ENCODE measurements at places on chromosomes 3 and 15.

DNA sequence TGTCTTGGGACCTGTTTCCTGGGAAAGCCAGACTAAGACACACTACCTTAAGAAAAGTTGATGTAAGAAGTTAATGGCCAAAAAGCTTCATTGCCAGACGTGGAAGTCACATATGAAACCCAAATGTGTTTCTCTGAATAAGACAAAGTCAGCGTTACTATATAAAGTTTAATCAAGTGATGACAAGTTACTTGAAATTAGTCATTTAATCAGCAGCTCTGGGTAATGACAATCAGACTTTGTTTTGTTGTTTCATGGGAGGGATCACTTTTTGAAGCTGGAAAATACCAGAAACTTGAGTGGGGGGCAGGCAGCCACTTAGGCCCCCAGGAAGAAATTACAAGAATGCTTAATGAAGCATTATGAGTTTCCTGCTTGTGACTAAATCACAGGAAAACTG, 218.6 kb downstream of the PTPRG start:
- no peak for DNase-seq

DNA sequence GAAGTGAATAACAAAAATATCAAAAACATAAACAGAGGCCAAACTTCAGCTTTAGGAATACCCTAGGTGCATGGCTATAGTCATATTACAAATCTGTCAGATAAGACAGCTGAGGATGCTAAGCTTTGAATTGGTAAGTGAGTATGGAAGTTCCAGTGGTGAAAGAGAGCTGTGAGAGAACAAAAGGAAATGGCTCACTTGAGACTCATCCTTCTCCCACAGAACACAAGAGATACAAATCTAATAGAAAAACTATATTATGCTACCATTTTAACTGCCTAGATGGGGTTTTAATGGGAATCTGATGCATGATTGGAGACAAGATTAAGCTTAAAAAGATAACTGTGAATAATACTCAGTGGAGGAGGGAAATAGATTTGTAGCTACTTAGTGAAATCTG, 21.5 kb upstream of the PEX5L start:
- DNase-seq = no peak

DNA sequence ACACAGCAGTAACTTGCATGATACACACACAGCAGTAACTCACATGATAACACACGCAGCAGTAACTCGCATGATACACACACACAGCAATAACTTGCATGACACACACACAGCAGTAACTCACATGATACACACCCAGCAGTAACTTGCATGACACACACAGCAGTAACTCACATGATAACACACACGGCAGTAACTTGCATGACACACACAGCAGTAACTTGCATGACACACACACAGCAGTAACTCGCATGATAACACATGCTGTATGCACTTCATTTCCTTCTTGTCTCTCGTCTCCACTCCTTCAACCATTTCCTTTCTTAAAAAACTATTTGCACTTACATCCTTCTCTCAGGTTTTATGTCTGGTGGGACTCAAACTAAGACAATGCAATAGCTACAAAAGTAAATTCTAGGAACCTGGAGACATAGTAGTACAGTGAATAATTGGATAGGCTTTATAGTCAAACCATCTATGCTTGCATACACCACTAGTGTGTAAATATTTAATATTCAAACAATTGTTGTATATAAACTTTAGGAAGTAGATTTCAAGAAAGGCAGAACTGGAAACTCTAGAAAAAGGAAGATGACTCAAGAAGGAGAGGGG, 130.8 kb downstream of the UACA start:
- DNase-seq = no peak

- DNase-seq = no peak
Measured at GRCh38 chr15:80526556-80527340, 122.6 kb downstream of the ARNT2 start.

GRCh38 chr3:18415839-18416238, 9.3 kb downstream of the SATB1 start:
- DNase-seq = no peak

DNA sequence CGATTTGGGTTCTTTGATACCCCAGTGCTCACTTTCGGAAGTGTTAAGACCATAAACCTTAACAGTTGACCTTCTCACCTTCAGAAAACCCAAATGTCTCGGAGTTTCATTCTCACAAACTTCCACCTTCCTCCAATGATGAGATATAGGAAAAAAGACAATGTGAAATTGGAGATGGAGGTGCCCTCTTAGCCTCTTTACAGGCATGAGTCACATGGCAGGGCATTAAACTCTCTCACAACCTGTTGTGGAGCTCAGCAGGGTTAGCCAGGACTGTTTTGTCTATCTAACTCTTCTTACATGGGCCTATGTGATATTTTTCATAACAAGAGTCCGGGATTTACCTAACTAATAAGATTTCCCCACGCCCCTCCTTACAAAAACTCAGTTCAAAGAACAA, 10.7 kb downstream of the AGTR1 start:
- no peak for DNase-seq

DNA sequence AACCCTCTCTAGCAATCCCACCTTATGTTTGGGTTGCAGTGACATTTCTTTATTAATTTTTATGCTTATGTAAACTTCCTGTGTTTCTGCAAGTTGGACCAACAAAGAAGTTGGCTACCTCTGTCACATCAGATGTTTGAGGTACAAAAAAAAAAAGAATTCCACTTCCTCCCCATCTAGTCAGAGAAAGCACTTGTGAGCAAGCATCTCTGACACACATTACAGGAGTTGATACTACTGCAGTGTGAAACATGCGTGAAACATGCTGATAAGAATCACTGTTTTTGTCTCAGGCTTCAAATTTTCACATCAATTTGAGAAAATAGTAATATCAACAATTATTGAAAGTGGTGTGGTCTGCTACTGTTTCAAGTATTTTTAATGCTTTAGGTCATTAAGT, 1.3 kb downstream of the SCAANT1 start:
- DNase-seq = no peak

- no peak for DNase-seq
Measured at GRCh38 chr3:26061947-26062346, 272.1 kb downstream of the OXSM start.

DNA sequence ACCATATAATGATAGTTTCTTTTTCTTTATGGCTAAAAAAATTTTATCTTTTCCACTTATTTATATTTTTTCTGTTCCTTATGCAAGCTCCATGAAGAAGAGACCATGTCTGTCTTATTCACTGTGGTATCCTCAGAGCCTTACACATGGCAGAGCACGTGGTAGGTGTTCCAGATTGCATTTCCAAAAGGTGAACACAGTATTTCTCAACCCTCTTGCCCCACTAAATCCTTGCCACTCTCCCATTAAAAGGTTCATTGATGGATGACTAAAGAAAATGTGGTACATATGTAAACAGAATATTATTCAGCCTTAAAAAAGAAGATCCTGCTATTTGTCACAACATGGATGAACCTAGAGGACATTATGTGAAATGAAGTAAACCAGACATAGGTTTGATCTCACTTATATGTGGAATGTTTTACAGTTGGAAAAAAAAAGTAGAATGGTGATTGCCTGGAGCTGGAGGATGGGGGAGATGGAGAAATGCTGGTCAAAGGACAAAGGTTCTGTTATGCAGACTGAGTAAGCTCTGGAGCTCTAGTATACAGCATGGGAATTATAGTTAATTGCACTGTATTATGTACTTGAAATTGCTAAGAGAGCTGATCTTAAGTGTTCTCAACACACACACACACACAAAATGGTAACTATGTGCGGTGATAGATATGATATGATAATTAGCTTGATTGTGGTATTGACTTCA, 266.7 kb downstream of the CNTN3 start:
- DNase-seq = no peak

All from renal cortex interstitium (tissue), 15 donors.